Activated CD8-positive, alpha-beta memory T cell treated with anti-CD3 and anti-CD28 coated beads for 1 hour (primary cell): ENCODE measurements at places on chromosomes 5 and 9.

DNA sequence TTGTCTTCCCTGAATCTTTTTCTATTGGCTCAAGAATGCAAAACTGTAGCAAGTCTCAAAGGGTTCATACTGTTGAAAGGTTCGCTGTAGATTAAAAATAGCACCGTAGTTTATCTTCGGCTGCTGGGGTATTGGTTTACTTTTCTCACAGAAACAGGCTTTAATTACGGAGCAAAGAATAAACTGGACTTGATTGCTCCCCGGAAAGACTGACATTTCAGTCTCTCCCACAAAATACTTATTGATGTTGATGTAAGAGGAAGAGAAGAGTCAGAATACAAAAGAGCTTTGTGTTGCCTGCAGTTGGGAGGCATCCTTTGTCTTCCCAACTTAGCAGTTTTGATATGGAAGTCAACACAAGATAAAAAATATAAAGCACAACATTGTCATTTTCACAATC lies 183.9 kb upstream of the DMAC1 start:
- DNase-seq = no peak

GRCh38 chr5:1111727-1112289 lies at the start of gene SLC12A7:
TSS of gene SLC12A7 (minus strand) at chr5:1112063. CDS start at chr5:1111991, 72 bp downstream.
- DNase-seq = no peak

DNA sequence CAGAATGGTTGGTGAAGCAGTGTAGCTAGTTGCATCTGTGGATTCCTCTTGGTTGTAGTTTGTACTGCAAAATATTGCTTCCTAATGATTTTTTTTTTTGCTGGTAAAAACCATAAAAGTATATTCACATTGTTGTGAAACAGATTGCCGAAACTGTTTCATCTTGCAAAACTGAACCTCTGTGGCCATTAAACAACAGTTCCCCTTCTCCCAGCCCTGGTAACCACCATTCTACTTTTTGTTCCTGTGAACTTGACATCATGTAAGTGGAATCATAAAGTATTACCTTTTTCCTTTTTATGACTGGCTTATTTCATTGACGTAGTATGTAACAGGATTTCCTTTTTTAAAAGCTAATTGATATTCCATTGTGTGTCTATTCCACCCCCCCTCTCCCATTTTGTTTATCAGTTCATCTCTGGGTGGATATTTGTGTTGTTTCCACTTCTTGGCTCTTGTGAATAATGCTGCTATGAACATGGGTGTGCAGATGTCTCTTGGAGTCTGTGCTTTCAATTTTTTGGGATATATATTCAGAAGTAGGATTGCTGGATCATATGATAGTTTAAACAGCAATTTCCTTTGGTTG lies 11.8 kb downstream of the SUB1 start:
- no peak for DNase-seq

- DNase-seq = no peak
Measured at GRCh38 chr5:127813633-127814587, 110.7 kb downstream of the CCDC192 start.

DNA sequence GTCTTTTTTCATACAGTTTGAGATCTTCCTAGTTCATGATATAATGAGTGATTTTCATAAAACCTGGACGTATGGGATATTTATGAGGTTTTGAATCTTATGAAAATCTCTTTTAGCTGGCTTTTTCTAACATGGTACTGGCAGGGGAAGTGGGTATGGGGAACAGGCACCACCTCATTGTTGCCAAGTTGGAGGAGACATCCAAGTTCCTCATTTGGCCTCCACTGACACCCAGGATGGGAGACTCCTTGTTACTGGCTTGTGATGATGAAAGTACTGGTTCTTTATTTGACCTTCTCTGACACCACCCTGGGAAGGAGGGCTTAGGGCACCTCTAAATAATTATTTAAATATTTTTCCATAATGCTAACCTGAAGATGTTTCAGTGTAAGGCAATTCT lies 4.0 kb upstream of the TNPO1 start:
- DNase-seq = no peak
